ENCODE measurements at places on chromosomes 2 and 18. TPM values are rescaled to one million over a fixed set of nuclear protein-coding genes. Genes with fewer than 3 reads are reported as not detected.

Gene ICOS
- not detected for total RNA-seq

Gene C2orf80
- total RNA-seq, result not detected

Gene EFEMP1
- 615 TPM for total RNA-seq

Gene ITGB6
- total RNA-seq, result not detected

Gene GKN2
- total RNA-seq, result not detected

Gene REG3A
- total RNA-seq, result not detected

Gene NT5C1B
- total RNA-seq, result not detected

Gene CSRNP3
- total RNA-seq, result 0.66 TPM

Gene BCL11A
- total RNA-seq, result under 0.01 TPM

Gene CCDC74A
- 5.9 TPM for total RNA-seq

Gene LHCGR
- total RNA-seq, result not detected

Gene GNLY
- not detected for total RNA-seq

Gene RNF125
- 0.33 TPM for total RNA-seq

Gene MZT2A
- 88.4 TPM for total RNA-seq

Gene MALL
- total RNA-seq, result 3.1 TPM

Gene CDH19
- total RNA-seq, result not detected

Gene ESPNL
- total RNA-seq, result 1.3 TPM

Gene ARL4C
- total RNA-seq, result 50.6 TPM

Gene PFN4
- total RNA-seq, result 1.5 TPM

Gene PIK3C3
- total RNA-seq, result 28.9 TPM

Gene TMEM169
- 0.26 TPM for total RNA-seq

Gene SLC9A2
- not detected for total RNA-seq

Gene ASB18
- not detected for total RNA-seq

Gene PARD6G
- 2.1 TPM for total RNA-seq

Gene APLF
- 9.4 TPM for total RNA-seq

Gene MTA3
- total RNA-seq, result 27.2 TPM

Gene GAREM2
- total RNA-seq, result 0.66 TPM

Gene HS1BP3
- 38.1 TPM for total RNA-seq

Gene MYOM1
- total RNA-seq, result 0.26 TPM

Gene PCARE
- under 0.01 TPM for total RNA-seq

Gene ALPP
- total RNA-seq, result not detected

Gene SLC9A4
- total RNA-seq, result not detected

Gene MYO7B
- total RNA-seq, result under 0.01 TPM

Gene DES
- total RNA-seq, result 69.3 TPM

Gene CHST9
- not detected for total RNA-seq

Gene ABCG5
- total RNA-seq, result not detected

Gene FAM237A
- total RNA-seq, result not detected

Gene SCN3A
- total RNA-seq, result 0.33 TPM

Gene ANKRD23
- total RNA-seq, result 1.3 TPM

Gene ONECUT2
- total RNA-seq, result under 0.01 TPM

Gene HOXD4
- total RNA-seq, result not detected

Gene GALNT14
- total RNA-seq, result 0.83 TPM

Gene FTCDNL1
- 3.6 TPM for total RNA-seq

Gene CACNB4
- 2.1 TPM for total RNA-seq

Gene NPHP1
- 5.0 TPM for total RNA-seq

Gene ANKRD53
- 1.3 TPM for total RNA-seq

Gene MBD1
- 53.3 TPM for total RNA-seq

Gene TPO
- not detected for total RNA-seq

Gene SERPINB3
- total RNA-seq, result not detected

Gene DAW1
- not detected for total RNA-seq

Gene PROM2
- 0.26 TPM for total RNA-seq

Gene SLC11A1
- total RNA-seq, result 0.17 TPM

Gene SIX3
- total RNA-seq, result not detected

Gene PRSS56
- not detected for total RNA-seq

Gene KLHL30
- total RNA-seq, result 1.2 TPM
